ENCODE measurements at places on chromosomes 4 and X. TPM values are rescaled to one million over a fixed set of nuclear protein-coding genes. Genes with fewer than 3 reads are reported as not detected.

DNA sequence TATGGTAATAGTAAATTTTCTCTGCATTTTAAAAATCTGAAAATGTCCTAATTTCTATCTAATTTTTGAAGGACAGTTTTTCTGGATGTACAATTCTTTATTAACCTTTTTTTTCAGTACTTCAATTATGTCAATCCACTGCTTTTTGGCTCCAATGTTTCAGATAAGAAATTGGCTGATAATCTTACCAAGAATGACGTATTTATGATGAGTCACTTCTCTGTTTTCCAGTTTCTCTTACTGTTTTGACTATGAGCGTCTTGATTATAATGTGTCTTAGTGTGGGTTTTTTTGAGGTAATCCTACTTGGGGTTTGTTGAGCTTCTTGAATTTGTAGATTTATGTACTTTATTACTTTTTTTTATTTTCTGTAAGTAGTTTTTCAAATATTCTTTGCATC lies 47.2 kb downstream of the UGT2B11 start:
- no peaks in the 10 kb centered on the region for H3K27me3 ChIP-seq
- no peaks in the 10 kb centered on the region for H3K36me3 ChIP-seq
- no peak overlapping the region for H3K27ac ChIP-seq
- no peaks in the 10 kb centered on the region for H3K4me1 ChIP-seq
- no peak overlapping the region for H3K4me3 ChIP-seq
- DNase-seq = no peak

DNA sequence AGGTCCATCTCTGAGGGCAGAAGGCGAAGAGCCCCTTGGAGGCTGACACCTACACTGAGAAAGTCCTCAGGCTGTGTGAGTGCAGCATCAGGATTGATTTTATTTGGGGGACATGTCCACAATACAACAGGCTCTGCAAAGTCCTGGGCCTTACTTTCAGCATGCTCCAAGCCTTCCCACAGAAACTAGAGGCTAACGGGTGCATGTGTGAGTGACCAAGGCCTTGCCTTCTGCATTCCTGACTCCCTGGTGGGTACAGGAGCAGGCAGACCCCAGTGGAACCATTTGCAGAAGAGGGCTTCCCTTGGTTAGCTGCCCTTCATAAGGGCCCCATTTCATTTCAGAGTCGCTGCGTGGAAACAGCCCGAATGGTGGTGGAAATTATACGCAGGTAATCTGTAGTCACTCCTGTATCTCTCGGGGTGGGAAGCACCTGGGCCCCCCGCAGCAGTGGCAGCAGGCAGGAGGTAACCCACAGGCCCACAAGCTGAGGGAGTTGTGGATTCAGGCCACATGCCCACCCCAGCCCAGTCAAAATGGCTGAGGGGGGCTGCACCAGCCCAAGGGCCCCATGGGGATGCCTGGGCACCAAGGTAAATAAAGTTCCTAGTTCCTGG lies 37.7 kb downstream of the NSG1 start:
- no peak overlapping the region for H3K27ac ChIP-seq
- DNase-seq = no peak
- no peaks in the 10 kb centered on the region for H3K4me1 ChIP-seq
- H3K27me3 ChIP-seq = no peaks in the 10 kb centered on the region

DNA sequence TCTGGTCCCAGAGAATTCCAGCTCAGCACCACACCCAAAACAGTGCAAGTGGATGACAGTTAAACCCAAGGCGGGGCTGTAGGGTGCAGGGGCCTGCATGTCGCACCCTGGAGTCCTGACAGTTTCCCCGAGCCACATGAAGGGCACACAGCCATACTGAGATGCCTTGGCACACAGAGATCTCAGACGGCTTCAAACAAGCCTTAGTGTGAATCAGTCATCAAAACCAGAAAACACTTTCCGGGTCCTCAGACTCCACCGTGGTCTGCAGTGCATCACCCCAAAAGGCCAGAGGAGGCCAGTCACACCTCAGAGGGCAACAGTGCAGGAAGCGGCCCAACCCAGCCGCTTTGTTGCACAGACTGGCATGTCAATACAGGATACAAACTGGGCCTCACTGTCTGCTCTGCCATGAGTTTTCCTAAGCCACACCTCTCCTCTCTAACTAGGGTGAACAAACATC lies 64.6 kb upstream of the ENPP6 start:
- H3K27me3 ChIP-seq = no peaks in the 10 kb centered on the region
- H3K36me3 ChIP-seq = no peaks in the 10 kb centered on the region
- H3K4me1 ChIP-seq = peaks cover 27% of the 10 kb centered on the region
- H3K27ac ChIP-seq = peak overlapping the region; percentile 51
- DNase-seq = no peak

- peaks cover 28% of the 10 kb centered on the region for H3K4me1 ChIP-seq
- H3K4me3 ChIP-seq = peak overlapping the region; percentile 83
- peak overlapping the region; percentile 95 for H3K27ac ChIP-seq
- DNase-seq = no peak
These were observed 1.5 kb downstream of the ZNF718 start for GRCh38 chr4:125833-126232.

GRCh38 chr4:94913316-94913715 lies 155.6 kb downstream of the BMPR1B start:
- no peak overlapping the region for H3K27ac ChIP-seq
- no peak overlapping the region for H3K4me3 ChIP-seq
- no peaks in the 10 kb centered on the region for H3K27me3 ChIP-seq
- no peak for DNase-seq
- no peaks in the 10 kb centered on the region for H3K4me1 ChIP-seq

DNA sequence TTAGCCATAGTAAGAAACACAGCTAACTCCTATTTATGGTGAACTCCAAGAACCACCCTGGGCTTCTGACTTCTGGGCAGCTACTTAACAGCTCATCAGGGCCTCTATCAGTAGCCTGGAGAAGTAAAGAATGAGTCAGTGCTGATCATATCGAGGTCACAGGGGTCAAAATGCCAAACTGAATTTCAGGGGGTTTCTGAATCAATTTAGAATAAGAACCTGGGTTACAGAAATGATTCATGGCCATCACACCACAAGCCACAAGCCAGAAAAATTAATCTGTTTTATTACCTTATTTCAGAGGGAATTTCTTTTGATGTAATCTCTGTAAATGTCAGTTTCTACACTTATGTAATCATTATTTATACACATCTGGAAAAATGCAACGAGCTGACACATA lies 64.4 kb downstream of the CHST7 start:
- no peak overlapping the region for H3K27ac ChIP-seq
- H3K36me3 ChIP-seq = no peaks in the 10 kb centered on the region
- no peaks in the 10 kb centered on the region for H3K27me3 ChIP-seq

Gene PRSS12
- not detected for total RNA-seq

Gene GYPA
- total RNA-seq = not detected

Gene SATL1
- total RNA-seq = not detected

Gene MAGEC2
- not detected for total RNA-seq

Gene SHOX
- total RNA-seq = not detected

Gene SLC9B1
- 0.55 TPM for total RNA-seq

Gene RAB40AL
- not detected for total RNA-seq
